Endothelial cell of umbilical vein (primary cell): ENCODE measurements at places on chromosomes 2 and 18. TPM values are rescaled to one million over a fixed set of nuclear protein-coding genes. Genes with fewer than 3 reads are reported as not detected.
A peak's percentile ranks its signal among the peaks of the same experiment; 100 is the strongest.

The TCF7L1 gene
- 8.5 and 9.6 TPM in 2 replicates for polyA plus RNA-seq

DNA sequence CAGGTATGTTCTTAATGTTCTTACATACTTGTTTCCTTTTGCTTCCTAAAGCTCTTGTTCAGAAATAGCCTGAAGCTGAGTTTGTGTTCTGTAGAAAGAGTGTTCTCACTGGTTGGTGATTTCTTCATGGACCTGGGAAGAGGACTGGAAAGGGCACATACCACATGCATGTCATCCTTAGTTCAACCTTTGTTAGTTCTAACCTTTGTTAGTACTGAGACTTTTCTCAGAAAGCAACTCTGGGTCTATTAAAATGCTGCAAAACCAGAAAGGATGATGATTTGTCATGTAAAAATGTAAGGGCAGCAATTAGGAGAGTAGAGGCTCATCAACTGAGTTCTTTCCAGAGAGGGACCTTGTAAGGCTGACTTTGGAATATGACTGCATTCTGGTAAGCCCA, 2.5 kb upstream of the FAP start:
- H3K4me3 ChIP-seq = no peak overlapping the region
- no peak for DNase-seq
- no peaks in the 10 kb centered on the region for H3K36me3 ChIP-seq
- H3K27me3 ChIP-seq = no peaks in the 10 kb centered on the region

DNA sequence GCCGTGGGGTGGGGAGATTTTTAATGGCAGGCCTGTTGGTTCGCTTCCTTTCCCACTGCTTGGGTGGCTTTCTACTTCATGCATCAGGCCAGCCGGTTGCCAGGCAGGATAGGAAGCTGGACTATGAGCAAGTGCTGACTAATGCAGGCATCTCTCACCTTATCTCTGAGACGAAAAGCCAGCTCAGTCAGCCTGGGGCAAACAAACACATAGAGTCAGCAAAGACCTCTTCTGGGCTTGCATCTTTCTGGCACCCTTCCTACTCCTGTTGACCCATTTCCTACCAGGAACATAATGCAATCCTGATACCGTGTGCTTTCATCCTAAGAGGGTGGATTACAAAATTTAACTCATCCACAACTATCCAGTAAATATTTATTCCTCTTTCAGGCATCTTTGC, 416.6 kb upstream of the MEX3C start:
- no peaks in the 10 kb centered on the region for H3K27me3 ChIP-seq
- no peak for DNase-seq
- no peak overlapping the region for H3K4me3 ChIP-seq
- H3K27ac ChIP-seq = no peak overlapping the region
- no peaks in the 10 kb centered on the region for H3K36me3 ChIP-seq

The SPDYA gene
- 0.06 TPM in 2 replicates for polyA plus RNA-seq

The RAB27B gene
- not detected in 2 replicates for polyA plus RNA-seq

The LYPD1 gene
- 105 and 121 TPM in 2 replicates for polyA plus RNA-seq

DNA sequence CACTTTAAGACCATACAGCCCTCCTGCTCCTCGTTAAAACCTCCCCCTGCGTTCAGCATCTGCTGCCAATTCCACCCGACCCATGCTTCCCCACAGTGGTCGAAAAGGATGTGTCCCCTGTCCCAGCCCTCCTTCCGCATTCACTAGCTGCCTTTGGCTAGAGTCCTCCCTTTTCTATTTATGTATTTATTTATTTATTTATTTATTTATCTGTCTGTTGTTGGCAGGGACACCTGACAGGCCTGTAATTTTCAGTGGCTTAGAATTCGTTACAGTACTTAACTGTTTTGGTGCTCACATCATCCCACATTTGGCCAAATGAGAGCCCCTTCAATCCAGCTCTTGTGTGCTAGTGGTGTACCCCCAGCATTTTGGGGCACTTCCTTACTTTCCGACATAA, 50.8 kb downstream of the GNAL start:
- no peak for DNase-seq
- peaks cover 5% of the 10 kb centered on the region for H3K27me3 ChIP-seq
- no peaks in the 10 kb centered on the region for H3K36me3 ChIP-seq
- no peak overlapping the region for H3K4me3 ChIP-seq
- H3K4me1 ChIP-seq = no peaks in the 10 kb centered on the region
- no peak overlapping the region for H3K27ac ChIP-seq

- no peaks in the 10 kb centered on the region for H3K4me1 ChIP-seq
- no peaks in the 10 kb centered on the region for H3K36me3 ChIP-seq
- no peak overlapping the region for H3K27ac ChIP-seq
- H3K27me3 ChIP-seq = no peaks in the 10 kb centered on the region
- no peak overlapping the region for H3K4me3 ChIP-seq
- DNase-seq = no peak
Observed at GRCh38 chr2:230700447-230700846, 12.2 kb upstream of the CAB39 start.

- no peaks in the 10 kb centered on the region for H3K36me3 ChIP-seq
- no peak overlapping the region for H3K27ac ChIP-seq
- H3K4me3 ChIP-seq = no peak overlapping the region
Observed at GRCh38 chr2:24892928-24893327, 27.1 kb downstream of the ADCY3 start.

DNA sequence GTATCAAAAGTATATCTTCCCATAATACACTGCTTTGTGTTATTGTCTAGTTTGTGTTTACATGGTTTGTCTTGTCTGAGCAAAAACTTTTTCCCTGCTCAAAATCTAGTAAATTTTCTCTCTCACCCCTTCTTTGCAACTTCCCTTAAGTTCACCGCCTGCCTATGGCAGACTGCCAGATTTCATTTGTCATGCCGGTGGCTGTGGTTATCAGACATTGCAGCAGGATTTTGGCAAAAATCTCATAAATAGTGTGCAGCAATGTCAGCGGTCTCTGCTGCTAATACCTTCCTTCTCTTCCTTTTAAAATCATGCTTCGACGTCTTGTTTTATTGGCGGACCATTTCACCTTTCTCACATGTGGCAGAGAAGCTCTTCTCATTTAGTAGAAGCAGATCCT, 45.6 kb upstream of the TMEM178A start:
- no peak overlapping the region for H3K4me3 ChIP-seq
- H3K36me3 ChIP-seq = no peaks in the 10 kb centered on the region
- H3K27ac ChIP-seq = no peak overlapping the region
- DNase-seq = peak; percentile 85
- H3K4me1 ChIP-seq = peaks cover 8% of the 10 kb centered on the region
- peaks cover 15% of the 10 kb centered on the region for H3K27me3 ChIP-seq

DNA sequence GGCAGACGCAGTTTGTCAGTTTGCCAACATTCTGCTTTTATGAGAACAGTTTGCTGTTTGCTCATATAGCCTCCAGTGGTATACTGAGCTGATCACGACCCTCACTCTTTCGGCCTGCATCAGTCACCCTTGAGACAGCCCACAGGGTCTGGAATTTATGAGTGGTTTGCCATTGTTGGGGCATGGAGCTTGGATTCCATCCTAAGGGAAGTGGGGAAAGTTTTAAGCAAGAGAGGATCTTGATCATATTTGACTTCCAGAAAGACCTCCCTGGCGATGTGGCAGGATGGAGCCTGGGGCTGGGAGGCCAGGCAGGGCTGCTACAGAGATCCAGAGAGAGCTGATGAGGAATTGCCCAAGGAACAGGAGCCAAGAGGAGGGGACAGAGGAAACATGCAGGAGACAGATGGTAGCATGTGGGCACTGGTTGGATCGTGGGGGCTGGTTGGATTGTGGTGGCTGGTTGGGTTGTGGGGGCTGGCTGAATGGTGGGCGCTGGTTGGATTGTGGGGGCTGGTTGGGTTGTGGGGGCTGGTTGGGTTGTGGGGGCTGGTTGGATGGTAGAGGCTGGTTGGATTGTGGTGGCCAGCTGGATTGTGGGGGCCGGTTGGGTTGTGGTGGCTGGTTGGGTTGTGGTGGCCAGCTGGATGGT, 27.3 kb upstream of the GPR17 start:
- H3K36me3 ChIP-seq = no peaks in the 10 kb centered on the region
- no peak overlapping the region for H3K4me3 ChIP-seq
- no peaks in the 10 kb centered on the region for H3K4me1 ChIP-seq
- H3K27ac ChIP-seq = no peak overlapping the region
- H3K27me3 ChIP-seq = peaks cover 7% of the 10 kb centered on the region

The PSD4 gene
- 0.01 TPM in 1 of 2 replicates, not detected in the other for polyA plus RNA-seq

The SULT1C4 gene
- polyA plus RNA-seq = 12.0 and 17.2 TPM in 2 replicates

DNA sequence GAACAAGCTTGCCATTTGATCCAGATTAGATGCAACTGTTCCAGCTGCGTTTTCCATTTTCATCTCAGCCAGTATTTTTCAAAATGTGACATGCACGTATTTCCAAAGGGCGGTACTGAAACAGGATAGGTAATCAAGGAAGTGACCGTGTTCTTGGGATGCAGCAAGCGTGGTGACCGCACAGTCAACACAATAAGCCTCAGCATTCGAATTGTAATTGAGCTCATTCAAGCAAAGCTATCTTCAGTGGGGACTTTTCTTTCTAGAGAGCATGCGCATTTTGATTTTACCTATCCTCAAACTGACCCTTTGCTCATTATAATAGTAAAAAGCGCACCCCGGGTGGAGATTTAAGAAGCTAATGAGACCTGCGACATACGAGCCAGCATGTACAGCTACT, 3.4 kb upstream of the ALPP start:
- no peaks in the 10 kb centered on the region for H3K36me3 ChIP-seq
- H3K27me3 ChIP-seq = peaks cover 13% of the 10 kb centered on the region
- no peak overlapping the region for H3K27ac ChIP-seq
- H3K4me1 ChIP-seq = no peaks in the 10 kb centered on the region
- H3K4me3 ChIP-seq = no peak overlapping the region

- peaks cover 18% of the 10 kb centered on the region for H3K4me1 ChIP-seq
- no peak for DNase-seq
- no peak overlapping the region for H3K4me3 ChIP-seq
Observed at GRCh38 chr2:179262077-179262660, 2.5 kb downstream of the SESTD1 start.

GRCh38 chr2:215451012-215451756, 15.3 kb upstream of the FN1 start:
- no peaks in the 10 kb centered on the region for H3K36me3 ChIP-seq
- no peak overlapping the region for H3K27ac ChIP-seq
- H3K4me3 ChIP-seq = no peak overlapping the region
- no peak for DNase-seq

- no peaks in the 10 kb centered on the region for H3K27me3 ChIP-seq
- no peak overlapping the region for H3K27ac ChIP-seq
- no peak overlapping the region for H3K4me3 ChIP-seq
Observed at GRCh38 chr18:13253786-13254688, 35.5 kb downstream of the LDLRAD4 start.

DNA sequence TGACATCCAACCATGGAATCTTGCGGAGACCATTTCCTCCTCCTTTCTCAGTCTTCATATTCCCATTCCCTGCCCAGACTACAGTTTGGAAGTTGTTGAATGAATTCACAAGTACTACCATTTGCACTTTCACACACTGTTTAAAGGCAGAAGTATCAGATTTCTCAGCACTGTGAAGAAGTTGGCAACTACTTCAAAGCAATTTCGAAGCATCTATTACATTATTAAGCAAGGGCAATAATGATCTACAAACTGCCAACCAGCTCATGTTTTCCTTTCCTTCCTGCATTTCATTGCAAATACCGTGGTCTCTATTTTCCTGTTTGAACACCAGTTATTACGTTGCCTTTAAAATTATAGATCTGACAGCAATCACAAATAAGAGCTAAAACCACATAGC, 105.5 kb downstream of the IRS1 start:
- no peak for DNase-seq
- H3K4me1 ChIP-seq = no peaks in the 10 kb centered on the region
- H3K27ac ChIP-seq = no peak overlapping the region

DNA sequence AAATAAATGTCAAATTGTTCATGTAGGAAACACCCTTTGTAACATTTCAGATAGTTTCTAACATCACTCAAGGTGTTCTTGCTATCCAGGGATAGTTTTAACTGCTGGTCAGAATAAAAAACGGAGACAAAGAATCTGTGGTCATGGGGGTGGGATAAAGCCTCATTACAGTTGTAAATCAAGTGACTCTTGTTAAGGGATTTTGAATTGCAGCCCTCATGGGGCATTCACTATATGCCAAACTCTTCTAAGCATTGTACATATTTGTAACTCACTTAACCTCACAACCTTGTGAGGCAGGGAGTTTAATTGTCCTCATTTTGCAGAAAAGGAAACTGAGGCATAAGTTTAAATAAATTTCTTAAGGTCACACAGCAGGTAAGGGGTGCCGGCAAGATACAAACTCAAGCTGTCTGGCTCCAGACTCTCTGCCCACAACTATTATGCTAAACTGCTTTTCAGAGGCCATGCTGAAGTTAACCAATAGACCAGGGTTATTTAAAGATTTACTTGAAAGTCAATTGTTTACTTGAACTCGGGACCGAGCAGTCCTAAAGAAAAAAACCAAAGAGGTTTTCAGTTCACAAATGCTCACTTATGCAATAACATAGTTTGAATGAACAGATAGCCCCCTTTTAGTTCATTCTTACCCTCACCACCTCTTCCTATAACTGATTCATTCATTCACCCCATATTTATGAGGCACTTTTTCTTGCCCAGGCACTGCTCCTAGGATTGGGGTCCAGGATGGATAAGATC, 121.6 kb upstream of the FZD5 start:
- H3K27me3 ChIP-seq = no peaks in the 10 kb centered on the region
- DNase-seq = no peak
- no peak overlapping the region for H3K4me3 ChIP-seq
- H3K27ac ChIP-seq = no peak overlapping the region
- no peaks in the 10 kb centered on the region for H3K4me1 ChIP-seq
- no peaks in the 10 kb centered on the region for H3K36me3 ChIP-seq

DNA sequence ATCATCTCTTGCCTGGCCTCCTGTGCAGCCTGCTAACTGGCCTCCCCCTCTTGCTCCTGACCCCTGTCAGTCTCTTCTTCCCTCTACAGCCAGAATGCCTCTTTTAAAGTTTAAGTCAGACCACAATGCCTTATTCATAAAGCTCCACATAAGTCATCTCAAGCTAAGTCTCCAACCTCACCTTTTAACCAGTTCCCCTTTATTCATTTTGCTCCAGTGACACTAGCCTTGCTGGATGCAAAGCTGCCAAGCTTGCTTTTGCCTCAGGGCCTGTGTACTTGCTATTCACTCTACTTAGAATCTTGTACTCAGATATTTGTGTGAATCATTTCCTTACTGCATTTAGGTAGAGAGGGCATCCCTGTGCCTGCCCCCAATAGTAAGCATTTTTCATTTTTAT, 180.9 kb downstream of the PDE1A start:
- no peak for DNase-seq
- no peaks in the 10 kb centered on the region for H3K27me3 ChIP-seq
- no peaks in the 10 kb centered on the region for H3K36me3 ChIP-seq
- no peak overlapping the region for H3K4me3 ChIP-seq
- no peak overlapping the region for H3K27ac ChIP-seq

DNA sequence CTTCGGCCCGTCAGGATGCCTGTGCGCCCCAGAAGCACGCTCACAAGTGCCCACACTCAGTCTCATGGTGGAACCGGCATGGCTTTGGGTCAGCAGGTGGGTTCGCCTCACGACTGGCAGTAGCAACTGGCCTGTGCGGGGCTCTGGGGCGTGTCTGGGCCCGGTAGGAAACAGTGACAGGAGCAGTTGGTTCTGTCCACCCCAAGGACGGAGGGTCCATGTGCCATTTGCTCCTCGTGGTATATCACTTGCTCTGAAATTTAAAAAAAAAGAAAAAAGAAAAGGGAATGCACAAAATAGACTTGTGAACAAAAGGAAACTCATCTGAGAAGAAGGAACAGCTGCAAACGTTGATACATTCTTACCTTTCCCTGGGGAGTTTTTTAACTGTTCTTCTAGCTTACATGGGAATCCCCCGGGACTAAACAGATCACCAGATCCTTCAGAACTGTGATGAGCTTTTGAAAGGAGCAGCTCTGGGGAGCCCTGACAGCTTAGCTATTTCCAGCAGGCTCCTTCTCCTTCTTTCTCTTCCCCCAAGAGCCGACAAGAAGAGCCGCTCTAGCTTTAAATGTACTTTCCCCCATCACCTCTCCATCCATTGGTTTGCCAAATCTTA, 42.8 kb downstream of the TRAPPC12 start:
- no peaks in the 10 kb centered on the region for H3K27me3 ChIP-seq
- no peak overlapping the region for H3K4me3 ChIP-seq
- no peak overlapping the region for H3K27ac ChIP-seq
- no peaks in the 10 kb centered on the region for H3K4me1 ChIP-seq
